Activated CD8-positive, alpha-beta memory T cell treated with anti-CD3 and anti-CD28 coated beads for 4 hours (primary cell): ENCODE measurements at places on chromosomes 4 and X.

DNA sequence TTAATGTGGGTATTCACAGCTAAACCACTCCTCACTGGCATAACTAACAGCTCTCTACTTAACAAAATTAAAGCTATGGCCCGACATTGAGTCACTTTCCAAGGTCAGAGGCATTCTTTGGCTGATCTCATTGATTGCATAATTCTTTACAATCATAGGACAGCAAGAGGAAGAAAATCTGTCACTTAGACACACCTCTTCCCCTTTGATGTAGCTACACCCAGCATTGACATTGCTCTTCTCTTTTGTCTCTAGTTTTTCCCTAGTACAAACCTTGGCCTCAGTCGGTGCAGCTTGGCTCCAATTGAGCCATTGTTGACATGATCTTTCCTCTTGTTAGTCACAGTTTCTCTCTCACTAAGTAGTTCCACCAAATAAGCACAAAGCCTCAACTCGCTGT, 313.3 kb upstream of the ACTRT1 start:
- DNase-seq: no peak

- DNase-seq: no peak
Measured at GRCh38 chr4:19262467-19262866, 989.2 kb upstream of the SLIT2 start.

GRCh38 chr4:147984065-147984777, 252.3 kb downstream of the ARHGAP10 start:
- no peak for DNase-seq

DNA sequence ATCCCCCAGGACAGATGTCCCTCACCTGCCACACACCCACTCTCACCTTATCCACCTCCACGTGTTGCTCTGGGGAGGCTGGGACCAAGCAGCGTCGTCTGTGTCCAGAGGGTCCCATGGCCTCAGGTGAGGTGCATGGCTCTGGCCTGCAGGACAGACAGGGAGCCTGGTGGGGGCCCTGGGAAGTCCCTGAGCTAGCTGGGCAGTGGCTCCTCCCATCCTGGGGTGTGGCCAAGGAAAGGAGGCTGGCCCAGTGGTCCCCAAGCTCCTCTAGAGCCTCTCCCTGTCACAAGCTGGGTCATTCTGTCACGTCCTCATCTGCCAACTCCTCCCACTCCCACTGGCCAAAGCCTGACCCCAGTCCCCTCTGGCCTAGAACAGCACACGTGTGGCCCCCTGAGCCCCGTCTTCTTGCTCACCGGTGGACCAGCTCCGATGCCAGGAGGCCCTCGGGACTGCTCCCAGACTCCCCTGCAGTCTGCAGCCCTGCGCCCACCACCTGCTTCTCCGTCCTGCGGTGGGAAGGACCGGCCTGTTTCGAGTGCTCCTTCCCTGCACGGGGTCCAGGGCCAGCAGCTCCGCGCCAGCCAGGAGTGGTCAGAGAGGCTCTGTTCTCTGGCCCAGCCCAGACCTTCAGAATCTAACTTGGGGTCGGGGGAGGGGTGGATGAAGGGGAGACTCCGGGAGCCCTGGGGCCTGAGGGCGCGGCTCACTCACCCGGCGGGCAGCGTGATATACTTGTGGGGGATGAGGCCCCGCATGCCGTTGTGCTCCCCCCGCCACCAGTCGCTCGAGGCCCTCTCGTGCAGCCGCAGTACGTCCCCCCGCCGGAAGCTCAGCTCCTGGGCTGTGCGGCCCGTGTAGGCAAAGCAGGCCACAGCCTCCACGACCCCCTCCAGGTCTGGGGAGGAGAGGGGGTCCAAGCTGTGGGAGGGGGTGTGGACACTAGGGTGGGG, 4.8 kb downstream of the AVPR2 start:
- DNase-seq: no peak

DNA sequence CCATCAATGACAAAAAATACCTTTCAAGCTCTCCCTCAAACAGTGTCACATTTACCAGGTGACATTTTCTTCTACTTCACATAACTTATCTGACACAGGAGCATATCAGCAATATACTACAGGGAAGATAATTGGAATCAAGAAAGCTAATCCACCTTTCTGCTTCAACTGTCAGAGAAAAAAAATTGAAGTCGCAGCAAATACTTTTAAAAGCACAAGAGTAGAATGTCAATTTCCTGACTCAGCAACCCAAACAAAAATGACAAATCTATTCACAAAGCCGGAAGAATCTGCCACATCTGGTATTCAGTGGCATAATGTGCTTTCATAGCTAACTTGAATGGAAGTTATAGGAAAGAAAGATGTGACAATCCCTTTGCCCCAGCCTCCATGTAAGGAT, 36.7 kb downstream of the AGA start:
- DNase-seq: no peak

GRCh38 chrX:136865270-136866158, 15.0 kb downstream of the RBMX start:
- no peak for DNase-seq

- no peak for DNase-seq
Measured at GRCh38 chr4:76211769-76212708, 1.6 kb downstream of the SCARB2 start.

DNA sequence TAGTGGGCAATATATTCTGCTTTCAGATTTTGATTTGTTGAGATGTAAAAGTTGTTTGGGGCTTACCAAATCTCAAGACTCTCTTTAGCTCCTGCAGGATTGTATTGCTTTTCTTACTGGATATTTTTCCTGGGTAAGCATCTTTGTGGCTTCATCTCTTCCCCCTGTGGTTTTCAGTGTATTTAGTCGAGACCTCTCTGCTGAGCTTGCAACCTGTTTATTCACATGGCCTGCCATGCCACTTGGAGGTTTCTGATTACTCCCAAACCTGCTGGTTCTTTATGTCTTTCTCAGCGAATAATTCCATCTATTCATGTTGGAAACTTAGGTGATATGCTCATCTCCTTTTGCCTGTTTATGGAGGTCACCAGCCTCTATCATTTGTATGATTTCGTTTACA, 10.9 kb downstream of the CCNG2 start:
- DNase-seq: no peak

DNA sequence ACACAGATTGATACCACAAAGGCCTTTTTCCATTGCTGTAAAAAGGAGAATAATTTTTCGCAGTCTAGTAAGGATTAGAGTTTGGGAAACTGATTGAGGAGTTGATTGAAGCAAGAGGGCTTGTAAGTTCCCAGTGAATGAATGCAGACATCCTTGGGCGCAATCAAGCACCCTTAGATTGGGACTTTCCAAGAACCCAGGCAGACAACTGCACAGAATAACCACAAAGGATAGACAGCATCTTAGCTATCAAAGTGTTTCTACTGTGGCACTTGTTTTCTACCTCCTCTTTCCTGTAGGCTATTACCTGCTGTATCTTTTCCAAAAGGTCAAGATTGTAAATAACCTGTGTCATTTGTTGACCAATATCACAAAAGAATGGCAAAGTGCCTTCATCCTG, 2.6 kb downstream of the COX18 start:
- DNase-seq: no peak

DNA sequence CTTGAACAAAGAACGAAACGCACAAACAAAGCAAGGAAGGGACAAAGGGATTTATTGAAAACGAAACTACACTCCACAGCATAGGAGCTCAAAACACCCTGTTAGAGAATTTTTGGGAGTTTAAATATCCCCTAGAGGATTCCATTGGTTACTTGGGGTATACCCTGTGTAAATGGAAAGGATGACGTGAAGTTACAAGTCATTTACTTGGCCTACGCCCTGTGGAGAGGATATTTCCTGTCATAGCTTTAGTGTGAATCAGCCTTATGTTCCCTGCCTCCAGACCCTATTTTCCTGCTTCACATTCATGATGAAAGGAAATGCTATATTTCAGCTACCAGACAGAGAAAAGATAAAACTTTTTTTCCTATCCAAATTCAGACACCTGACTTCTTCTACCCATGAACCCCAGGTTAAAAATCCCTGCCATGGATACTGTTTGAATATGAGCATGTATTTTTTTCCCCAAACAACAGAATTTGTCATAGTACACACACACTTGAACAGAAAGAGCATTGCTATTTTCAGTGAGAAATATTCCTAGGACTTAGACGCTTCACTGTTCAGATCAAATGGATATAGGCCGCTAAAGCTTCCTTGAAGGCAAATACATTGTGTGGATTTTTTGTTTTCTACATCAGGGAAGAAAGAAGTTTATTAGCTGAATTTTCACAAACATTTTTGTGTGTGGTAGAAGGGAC, 20.4 kb downstream of the PIN4 start:
- no peak for DNase-seq

DNA sequence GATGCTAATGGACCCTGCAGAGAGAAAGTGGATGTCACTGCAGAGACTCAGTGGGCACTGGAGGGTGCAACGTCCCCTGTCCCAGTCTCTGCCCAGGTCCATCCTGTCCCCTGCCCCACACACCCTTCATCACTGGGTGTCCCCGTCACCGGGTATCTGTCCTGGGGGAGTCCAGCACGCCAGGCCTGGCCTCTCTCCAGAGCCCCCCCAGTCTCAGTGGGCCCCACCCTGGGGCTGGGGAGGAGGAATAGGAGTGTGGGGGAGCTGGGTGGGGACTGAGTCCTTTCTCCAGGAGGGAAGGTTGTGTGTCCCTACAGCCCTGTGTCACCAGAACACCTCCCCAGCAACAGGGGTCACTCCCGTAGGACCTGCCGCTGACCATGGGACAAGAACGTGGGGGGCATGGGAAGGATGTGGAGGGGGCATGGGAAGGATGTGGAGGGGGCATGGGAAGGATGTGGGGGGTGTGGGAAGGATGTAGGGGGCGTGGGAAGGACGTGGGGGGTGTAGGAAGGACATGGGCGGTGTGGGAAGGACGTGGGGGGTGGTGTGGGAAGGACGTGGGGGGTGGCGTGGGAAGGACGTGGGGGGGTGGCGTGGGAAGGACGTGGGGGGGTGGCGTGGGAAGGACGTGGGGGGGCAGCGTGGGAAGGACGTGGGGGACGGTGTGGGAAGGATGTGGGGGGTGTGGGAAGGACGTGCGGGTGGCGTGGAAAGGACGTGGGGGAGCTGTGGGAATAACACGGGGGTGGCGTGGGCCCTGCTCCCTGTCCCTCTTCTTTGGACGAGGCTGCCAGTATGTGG, 21.0 kb upstream of the SPON2 start:
- no peak for DNase-seq

- no peak for DNase-seq
Measured at GRCh38 chr4:38411092-38411491, 252.9 kb upstream of the KLF3 start.

DNA sequence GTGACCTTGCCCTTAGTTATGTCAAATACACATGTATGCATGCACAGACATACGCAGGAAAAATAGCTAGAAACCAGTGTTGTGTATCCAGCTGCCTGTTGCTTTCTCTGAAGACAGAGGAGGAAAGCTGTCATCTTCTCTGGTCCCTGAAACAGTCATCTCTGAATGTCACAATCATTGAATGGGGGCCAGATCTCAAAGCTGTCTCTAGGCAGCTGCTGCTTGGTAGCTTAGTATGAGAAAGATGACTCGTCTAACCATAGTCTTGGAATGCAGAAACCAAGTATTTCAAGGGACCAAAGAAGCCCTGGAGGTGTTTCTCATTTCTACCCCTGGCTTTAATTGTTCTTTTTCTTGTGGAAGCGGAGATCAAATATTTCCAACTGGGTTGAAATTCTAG, 4.0 kb downstream of the GRIA3 start:
- DNase-seq: no peak

- DNase-seq: no peak
Measured at GRCh38 chr4:161320377-161320776, 843.4 kb downstream of the FSTL5 start.

- no peak for DNase-seq
Measured at GRCh38 chrX:84320023-84320422, 132.0 kb upstream of the RPS6KA6 start.
